Immature natural killer cell (primary cell): ENCODE measurements at places on chromosomes 1 and 21.

DNA sequence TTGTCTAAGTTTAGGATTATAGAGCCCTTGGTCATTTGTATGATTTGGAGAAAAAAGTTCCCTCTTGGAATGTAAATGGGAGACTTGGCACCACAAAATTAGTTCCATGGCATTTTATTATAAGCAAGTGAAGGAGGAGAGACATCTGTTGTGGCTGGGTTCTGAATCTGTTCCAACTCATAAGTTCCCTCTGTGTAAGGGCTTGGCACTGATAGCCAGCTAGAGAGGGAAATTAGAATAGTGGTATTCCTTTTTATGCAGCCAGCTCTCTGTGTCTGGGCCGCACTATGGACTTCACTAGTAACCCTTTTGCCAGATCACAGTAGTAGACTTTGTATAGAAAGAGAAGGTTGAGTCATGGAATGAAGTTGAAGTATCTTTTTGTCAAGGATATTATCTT is 31.1 kb downstream of the GNAI3 start:
- DNase-seq = no peak

DNA sequence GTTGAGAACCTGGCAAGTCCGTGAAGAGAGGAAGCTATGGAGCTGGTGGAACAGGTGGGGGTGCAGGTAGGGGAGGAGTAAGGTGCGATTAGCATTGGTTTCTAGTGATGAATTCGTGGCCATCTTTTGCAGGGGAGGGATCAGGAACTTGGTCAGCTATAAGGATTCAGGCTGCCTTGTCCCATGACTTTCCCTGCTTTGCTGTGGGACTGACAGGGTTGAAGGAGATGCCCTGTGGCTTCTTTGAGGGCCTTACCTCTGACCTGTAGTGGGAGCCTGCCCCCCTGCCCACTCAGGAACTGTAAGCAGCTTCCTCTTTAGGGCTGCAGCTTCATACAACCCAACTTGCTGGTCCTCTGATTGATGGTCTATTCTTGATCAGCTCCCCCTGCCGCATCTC is 84.7 kb upstream of the CD34 start:
- no peak for DNase-seq

- DNase-seq = no peak
These were observed 23.0 kb downstream of the XCL2 start for GRCh38 chr1:168520832-168521231.

DNA sequence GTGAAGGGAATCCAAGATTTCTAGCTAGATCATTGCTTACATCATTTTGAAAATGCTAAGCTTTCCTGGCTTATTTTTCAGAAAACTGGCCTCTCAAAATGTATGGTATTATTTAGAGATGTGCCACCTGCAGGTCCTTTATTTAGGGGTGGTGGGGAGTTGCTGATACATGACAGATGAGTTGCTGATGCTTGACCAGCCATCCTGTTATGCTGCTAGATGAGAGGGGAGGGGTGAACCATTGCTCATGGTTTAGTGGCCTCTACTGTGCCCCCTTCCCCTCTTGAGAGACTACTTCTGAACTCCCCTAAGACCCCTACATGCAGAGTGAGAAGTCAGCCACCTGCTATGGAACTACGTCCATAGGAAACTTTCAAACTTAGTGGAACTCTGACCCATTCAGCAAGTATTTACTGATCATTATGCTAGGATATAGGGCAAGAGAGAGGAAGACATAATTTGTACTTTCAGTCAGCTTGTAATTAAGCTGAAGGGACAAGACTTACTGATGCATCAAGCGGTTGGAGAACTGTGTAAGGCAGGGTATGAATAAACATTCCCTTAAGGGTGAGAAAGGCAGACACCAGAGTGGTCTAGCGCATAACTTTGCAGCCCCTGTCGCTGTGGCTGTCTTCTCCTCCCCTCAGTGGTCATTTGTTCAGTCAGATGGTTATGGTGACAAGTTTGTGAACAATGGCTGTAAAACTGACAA is 34.6 kb downstream of the SLAMF6 start:
- no peak for DNase-seq

- DNase-seq = no peak
These were observed 8.4 kb upstream of the DDAH1 start for GRCh38 chr1:85473390-85473789.

- no peak for DNase-seq
These were observed 579 bp upstream of the GTF2B start for GRCh38 chr1:88891951-88892340.

GRCh38 chr21:36544545-36544944 is 64.6 kb upstream of the CLDN14 start:
- DNase-seq = no peak
